RWPE1 (cell line): ENCODE measurements at places on chromosomes 1 and 21.
A peak's percentile ranks its signal among the peaks of the same experiment; 100 is the strongest.

GRCh38 chr1:228258486-228258885, 50.6 kb downstream of the OBSCN start:
- DNase-seq, result no peak

DNA sequence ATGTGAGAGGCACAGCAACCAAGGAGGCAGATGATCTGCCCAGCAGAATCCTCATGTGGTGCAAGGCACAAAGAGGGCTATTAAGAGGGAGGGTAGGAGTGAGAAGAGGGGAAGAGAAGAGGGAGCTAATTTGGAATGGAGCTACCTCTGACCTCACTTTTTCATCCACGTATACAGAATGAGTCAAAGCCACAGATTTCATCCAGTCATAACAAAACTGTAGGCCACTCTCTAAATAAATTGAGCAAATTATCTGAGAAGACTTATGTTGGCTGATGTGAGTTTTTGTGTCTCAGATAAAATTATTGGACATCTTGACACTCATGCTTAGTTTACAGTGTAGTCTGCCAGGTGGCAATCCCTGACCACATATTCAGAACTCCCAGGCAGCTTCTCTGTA, 325.6 kb downstream of the TTLL7 start:
- DNase-seq, result no peak

DNA sequence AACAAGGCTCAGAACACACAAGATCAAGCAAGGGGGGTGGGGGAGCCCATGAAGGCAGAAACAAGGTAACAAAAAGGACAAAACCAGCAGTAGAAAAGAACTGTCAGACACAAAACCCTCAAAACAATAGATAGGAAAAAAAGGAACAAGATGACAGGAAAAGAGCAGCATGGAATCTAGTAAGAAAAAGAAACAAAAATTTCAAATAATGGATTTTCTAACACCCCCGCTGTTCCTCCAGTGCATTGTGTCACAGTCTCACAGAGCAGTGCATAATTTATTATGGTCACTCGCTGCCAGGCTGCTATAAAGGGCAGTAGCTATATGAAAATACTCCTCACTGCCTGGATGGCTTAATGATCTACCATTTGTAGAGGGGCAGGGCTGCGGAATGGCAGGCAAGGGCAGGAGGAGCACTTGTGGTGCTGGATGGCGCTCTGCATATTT, 567.9 kb downstream of the DPYD start:
- no peak for DNase-seq

DNA sequence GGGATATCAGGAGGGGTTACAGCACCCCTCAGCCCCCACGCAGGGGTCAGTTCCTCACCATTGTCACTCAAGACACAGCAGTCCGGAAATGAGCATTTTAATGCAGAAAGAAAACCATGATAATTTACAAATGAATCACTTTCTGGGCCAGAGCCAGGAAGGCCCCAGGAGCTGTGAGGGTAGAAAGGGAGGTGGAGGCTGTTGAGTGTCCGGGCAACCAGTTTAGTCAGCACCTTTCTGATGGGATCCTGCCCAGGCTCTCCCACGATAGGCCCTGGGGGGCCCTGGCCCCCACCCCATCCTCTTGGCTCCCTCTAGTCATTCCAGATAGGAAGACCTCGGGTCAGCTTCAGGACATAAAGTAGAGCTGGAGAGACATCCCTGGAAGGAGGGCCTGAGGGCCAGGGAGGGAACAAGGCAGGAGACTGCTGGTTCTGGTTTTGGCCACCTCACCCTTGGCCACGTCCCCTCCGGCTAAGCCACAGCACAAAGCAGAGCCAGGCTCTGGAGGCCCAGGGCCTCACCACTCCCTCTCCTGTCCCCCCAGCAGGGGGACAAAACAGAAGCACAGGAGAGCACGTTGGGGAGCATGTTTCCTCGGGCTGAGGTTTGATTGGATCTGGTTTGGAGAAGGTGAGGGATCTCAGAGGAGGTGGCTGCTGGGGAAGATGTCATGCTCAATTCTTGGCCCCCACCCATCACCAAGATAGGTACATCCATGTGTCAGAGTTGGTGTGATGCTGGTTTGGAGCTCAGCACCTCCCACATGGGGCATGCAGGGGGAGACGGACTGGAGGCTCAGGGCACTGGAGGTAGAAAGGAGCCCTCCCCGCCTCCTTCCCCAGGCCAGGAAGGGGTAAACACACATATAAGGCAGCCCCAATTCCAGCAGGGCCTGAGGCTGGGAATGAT, 20.6 kb downstream of the ETNK2 start:
- DNase-seq, result peak; percentile 96

DNA sequence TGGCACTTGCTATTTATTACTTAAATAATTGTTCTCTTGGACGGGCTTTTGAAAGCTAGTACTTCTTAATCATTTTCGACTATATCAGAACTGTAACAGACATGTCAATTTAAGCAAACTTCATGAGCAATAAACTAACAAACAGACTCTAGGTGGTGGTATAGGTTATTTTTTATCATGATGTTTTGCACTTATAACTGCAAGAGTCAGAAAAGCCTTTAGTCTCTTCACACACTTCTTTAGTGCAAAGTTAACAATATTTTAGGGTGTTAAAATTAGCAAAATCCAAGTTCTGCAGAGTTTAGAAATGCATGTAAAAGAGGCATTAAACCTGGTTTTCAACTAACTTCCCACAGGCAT, 2.2 kb downstream of the NRIP1 start:
- DNase-seq, result peak; percentile 4

DNA sequence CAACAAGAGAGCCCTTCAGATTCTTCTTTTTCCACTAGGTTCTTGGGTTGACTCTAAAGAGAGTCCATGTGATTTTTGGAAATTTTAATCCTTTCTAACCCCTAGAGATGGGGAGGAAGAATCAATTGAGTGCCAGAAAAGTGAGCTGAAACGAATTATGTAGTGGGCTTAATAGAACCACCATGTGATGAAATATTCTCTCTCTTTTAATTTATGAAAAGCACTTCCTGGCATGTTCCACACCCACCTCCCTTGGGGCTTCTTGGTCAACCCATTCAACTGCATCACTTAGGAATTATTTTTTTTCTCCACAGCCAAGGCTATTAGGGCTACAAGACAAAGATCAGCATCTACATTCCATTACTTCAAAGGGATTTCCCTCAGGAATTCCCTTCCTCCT, 79.6 kb downstream of the ZC3H11B start:
- no peak for DNase-seq

- no peak for DNase-seq
These were observed 5.7 kb downstream of the TPM3 start for GRCh38 chr1:154186177-154186576.

DNA sequence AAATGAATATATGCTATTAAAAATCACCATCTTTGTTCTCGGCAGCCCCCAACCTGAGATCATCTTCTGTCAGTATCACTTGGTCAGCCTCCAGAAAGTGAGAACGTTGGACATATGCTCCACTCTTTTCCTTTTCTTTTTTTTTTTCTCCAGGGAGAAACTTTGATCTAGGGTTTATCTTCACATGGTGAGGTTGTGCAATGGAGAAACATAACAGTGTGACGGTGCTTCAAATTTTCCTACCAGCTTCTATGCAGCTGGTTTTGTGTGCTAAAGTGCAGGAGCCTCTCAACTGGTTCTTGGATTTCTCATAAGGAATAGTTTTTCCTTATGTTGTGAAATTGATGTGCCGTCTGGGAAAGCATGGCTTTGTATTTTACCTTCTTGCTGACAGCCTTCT, 1202.9 kb downstream of the NCAM2 start:
- no peak for DNase-seq

- peak; percentile 5 for DNase-seq
These were observed 152.4 kb downstream of the KCTD3 start for GRCh38 chr1:215719552-215719951.

DNA sequence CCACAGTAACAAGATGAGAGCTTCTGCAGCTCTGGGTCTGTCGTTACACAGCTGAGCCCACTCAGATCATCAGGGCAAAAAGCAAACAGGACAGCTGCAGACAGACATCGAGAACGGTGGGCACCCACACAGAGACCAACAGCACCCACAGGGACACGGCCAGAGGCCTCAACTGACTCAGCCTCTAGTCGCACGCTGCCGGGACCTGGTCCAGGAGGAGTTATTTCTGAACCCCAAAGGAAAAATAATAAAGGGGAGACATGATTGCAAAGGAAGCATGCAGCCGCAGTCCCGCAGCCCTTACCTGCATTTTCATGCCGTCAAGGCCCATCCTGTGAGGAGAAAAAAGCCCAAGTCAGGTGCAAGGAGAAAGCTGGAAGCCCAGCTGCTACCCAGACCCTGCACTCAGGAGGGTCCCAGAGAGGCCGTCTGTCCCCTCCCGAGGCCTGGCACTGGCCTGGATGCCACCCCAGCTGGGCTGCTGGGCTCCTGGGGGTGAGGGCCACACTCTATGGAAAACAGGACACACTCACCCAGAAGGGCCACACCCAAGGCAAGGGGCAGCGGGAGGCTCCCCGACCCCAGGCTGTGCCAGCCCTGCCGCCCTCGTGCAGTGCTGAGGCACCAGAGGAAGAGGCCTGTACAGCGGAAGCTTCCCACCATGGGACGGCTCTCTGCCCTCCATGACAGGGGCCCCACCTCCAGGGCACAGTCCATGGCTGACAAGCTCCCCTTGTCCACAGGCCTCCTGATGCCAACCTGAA, 15.7 kb downstream of the LSS start:
- no peak for DNase-seq

GRCh38 chr1:247332623-247333361, 1.1 kb upstream of the ZNF496 start:
- DNase-seq, result peak; percentile 36

- DNase-seq, result peak; percentile 34
These were observed at the start of gene MCOLN3 for GRCh38 chr1:85048296-85049064. Gene MCOLN3 (minus strand): TSS chr1:85048500. CDS start chr1:85045360, 3,140 bp downstream.

DNA sequence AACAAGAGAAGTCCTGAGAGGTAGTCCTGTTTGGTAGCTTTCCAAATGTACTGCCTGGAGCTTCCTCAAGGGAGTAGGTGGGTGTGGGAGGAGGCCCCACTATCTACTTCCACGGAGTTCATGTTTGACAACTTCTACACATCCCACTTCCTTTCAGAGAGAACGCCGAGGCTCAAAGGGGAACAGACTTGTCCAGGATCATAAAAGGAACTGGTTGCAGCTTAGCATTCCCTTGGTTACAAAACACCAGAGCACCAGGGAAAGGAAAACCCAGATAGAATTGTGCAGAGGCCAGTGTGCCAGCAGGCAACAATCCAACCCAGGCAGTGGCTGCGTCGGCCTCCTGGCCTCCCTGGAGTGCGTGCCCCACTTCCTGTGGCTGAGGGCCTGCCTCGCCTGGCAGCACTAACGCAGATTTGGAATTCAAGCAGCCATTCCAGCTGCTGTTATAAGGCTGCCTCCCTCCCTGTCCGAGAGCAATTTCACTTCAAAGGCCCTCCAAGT, 4.2 kb upstream of the RAP1GAP start:
- DNase-seq, result no peak

GRCh38 chr1:78210175-78210574, 164.4 kb downstream of the GIPC2 start:
- peak; percentile 32 for DNase-seq

DNA sequence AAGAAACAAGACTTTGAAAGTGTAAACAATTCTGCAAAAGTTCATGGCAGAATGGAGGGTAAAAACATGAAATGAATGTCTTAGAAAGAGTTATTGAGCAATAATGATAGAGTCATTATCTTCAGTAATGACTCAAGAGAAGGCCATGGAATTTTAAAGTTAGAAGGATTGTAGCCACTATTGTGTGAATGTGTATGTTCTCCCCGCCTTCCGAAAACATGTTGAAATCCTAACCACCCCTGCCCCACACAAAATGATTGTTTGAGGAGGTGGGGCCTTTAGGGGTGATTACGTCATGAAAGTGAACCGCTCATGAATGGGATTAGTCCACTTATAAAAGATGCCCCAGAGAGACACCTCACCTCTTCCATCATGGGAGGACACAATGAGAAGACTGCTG, 93.8 kb upstream of the CCDC190 start:
- DNase-seq, result peak; percentile 5

DNA sequence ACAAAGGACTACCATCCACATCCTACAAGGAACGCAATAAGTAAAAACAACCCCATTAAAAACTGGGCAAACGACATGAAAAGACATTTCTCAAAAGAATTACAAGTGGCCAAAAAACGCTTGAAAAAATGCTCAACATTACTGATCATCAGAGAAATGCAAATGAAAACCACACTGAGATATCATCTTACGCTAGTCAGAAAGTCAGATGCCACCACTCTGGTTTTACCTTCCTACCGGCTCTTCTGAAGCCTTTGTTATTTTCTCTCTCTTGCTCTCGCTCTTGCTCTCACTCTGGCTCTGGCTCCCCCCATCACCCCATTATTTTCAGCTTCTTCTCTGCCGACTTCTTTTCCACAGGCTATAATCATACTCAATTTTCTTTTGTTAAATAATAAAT, 38.8 kb downstream of the VPS45 start:
- DNase-seq, result no peak

- DNase-seq, result no peak
These were observed 196.3 kb downstream of the SDCCAG8 start for GRCh38 chr1:243452092-243452491.

DNA sequence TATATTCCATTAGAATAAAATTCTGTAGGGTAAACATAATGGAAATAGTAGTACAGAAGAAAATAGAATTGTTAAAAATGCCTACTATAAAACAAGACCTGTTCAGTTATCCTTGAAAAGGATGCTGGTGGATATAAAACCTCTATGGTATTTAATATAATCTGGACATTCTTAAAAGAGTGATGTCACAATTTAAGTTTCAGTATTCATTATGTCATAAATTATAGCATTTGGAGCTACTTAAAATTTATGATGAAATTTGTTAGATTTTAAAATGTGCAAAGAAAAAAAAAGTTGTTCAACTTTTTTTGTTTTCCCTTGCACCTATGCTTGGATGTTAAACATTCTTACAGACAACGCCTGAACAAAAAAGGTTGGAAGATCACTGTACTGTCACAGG, 50.3 kb downstream of the USP48 start:
- DNase-seq, result no peak

DNA sequence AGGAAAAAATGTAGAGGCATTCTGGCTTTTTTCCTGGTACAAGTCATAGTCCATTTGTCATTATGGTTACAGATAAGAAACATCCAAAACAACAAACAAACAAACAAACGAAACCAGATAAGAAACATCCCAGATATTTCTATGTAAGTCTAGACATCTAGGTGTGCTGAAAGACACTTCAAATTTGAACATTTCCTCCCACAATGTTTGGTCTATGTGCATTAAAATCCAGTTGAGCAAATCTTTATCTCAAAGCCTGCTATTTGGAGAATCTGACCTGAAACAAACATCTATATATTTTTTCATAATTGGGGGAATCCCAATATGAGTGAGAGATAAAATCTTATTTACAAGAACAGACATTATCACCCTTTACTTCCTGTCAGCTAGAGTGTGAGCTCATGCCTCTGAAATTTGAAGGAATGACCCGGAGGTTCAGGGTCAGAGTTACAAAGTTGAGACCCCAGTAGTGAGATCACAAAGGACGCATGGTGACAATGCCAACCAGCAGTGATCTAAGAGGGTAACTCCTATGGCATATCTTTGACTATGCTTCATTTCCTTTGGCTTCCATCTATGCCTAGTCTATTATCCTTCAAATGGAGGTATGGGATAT, 182.9 kb upstream of the ATP1B1 start:
- DNase-seq, result no peak

GRCh38 chr1:68230901-68231626, 1.3 kb downstream of the WLS start:
- DNase-seq, result peak; percentile 41
